ENCODE measurements at places on chromosomes 5 and 9. TPM values are rescaled to one million over a fixed set of nuclear protein-coding genes. Genes with fewer than 3 reads are reported as not detected.

PRUNE2 gene
- total RNA-seq: 3.8 TPM

OMD gene
- 0.21 TPM for total RNA-seq

PTPRD gene
- total RNA-seq: 10.0 TPM

CXXC5 gene
- 46.9 TPM for total RNA-seq

DNLZ gene
- total RNA-seq: 39.6 TPM

All from H4 (cell line).